NCI-H526 treated with DMSO at 0.1 percent for 48 hours (cell line): ENCODE measurements at places on chromosomes 7 and 10.

DNA sequence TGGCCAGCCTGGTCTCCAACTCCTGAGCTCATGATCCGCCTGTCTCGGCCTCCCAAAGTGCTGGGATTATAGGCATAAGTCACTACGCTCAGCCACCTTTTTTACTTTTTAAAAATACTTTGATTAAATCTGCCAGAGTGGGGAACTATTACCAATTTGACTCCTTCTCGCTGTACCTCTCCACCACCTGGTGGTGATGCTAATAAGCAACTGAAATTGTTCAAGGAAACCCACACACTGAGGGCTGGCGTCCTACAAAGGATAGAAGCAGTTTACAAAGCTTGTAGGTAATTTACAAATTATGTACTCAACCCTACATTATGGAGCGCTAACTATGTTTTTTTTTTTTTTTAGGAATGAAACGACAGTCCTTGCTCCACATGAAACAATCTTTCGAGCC, 111.1 kb downstream of the CPED1 start:
- DNase-seq: no peak

DNA sequence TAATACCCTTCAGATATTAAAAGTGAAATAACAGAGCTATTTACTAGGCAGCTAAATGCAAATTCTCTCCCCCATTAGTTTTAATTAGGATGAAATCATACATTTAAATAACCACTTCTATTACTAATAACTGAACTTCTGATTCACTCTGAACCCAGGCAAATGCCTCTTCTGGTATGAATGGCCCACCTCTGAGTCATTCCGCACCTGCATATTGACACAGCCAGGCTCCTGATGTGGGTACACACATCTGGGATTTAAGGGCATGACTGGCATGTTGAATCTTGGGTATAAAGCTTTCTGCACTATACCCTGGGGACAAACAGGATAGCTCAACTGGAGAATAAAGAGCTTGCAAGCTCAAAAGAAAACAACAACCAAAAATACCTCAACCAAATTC, 140.9 kb downstream of the AUTS2 start:
- no peak for DNase-seq

GRCh38 chr7:11005202-11005601, 31.5 kb downstream of the PHF14 start:
- no peak for DNase-seq

DNA sequence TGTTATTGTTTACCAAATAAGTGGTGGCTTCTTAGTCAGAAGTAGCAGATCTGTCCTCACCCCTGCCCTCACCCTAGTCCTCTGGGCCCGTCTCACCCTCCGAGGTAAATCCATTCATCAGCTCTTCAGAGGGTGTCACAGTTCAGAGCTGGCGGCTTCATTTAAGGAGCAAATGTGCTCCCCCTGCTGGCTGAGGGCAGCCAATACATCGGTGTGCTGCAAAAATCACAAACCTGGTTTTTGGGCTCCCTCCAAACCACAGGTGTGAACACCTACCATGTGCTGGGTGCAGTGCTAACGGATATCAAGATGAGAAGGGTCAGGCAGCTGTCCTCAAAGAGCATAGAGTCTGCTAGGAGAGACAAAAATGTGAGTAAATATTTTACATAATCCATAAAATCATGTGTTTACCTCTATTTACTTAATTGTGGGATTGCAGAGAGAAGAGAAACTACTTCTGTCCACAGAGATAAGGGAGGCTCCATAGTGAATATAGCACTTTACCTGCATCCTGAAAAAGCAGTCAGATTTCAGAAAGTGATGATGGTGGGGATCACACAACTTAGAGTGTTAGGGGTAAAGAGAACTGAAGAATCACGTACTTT, 15.5 kb upstream of the CRTAC1 start:
- DNase-seq: peak; percentile 21

GRCh38 chr7:35313575-35313974, 59.7 kb upstream of the TBX20 start:
- DNase-seq: no peak
